ENCODE measurements at places on chromosomes 3 and 15. TPM values are rescaled to one million over a fixed set of nuclear protein-coding genes. Genes with fewer than 3 reads are reported as not detected.

The EEFSEC gene
- total RNA-seq, result 1.3 TPM

The EPB42 gene
- total RNA-seq, result not detected

The PLSCR2 gene
- not detected for total RNA-seq

The SLC26A6 gene
- total RNA-seq, result 31.1 TPM

The COMMD4 gene
- total RNA-seq, result 66.2 TPM

The GOLGA8G gene
- under 0.01 TPM for total RNA-seq

The PCLAF gene
- 14.7 TPM for total RNA-seq

The RBPMS2 gene
- not detected for total RNA-seq

The GOLGA8S gene
- under 0.01 TPM for total RNA-seq

Data from smooth muscle cell of bladder (primary cell).